ENCODE measurements at places on chromosomes 12 and 14. TPM values are rescaled to one million over a fixed set of nuclear protein-coding genes. Genes with fewer than 3 reads are reported as not detected.

Gene PPP1R1A
- not detected for polyA plus RNA-seq

Gene PAX9
- 1.8 TPM for polyA plus RNA-seq

Gene PLEKHG7
- polyA plus RNA-seq = not detected

Gene CIDEB
- 0.18 TPM for polyA plus RNA-seq

Gene TSPAN19
- not detected for polyA plus RNA-seq

Gene AKAP5
- polyA plus RNA-seq = 0.11 TPM

Gene PGF
- 0.30 TPM for polyA plus RNA-seq

Gene REM2
- 0.97 TPM for polyA plus RNA-seq

Gene LAG3
- 0.07 TPM for polyA plus RNA-seq

Gene TAS2R31
- not detected for polyA plus RNA-seq

Gene TAS2R10
- polyA plus RNA-seq = not detected

Gene WNK1
- polyA plus RNA-seq = 27.2 TPM

Gene P2RX2
- not detected for polyA plus RNA-seq

Gene MON2
- 11.7 TPM for polyA plus RNA-seq

Gene OTX2
- not detected for polyA plus RNA-seq

Gene KCNC2
- not detected for polyA plus RNA-seq

Gene SCNN1A
- polyA plus RNA-seq = not detected

Gene TEX52
- not detected for polyA plus RNA-seq

Gene PLCZ1
- polyA plus RNA-seq = not detected

Gene KRT83
- not detected for polyA plus RNA-seq

Gene CD163
- polyA plus RNA-seq = not detected

Gene MYL2
- polyA plus RNA-seq = not detected

Gene BEGAIN
- polyA plus RNA-seq = 1.7 TPM

Gene ART4
- not detected for polyA plus RNA-seq

Gene GALNT6
- polyA plus RNA-seq = 2.8 TPM

Gene BCL2L14
- polyA plus RNA-seq = not detected

Gene DNAAF2
- 13.9 TPM for polyA plus RNA-seq

Gene IFI27L2
- polyA plus RNA-seq = 5.9 TPM

Gene HOXC5
- 0.44 TPM for polyA plus RNA-seq

Gene C12orf60
- polyA plus RNA-seq = 3.7 TPM

Gene KRT73
- polyA plus RNA-seq = 0.13 TPM

Gene WNT1
- polyA plus RNA-seq = not detected

Gene NINJ2
- 4.8 TPM for polyA plus RNA-seq

Gene ALDH2
- polyA plus RNA-seq = 16.6 TPM

Data from K562 (cell line).